HEK293T (cell line): ENCODE measurements at places on chromosomes 16 and 17.

- no peak for DNase-seq
Observed at GRCh38 chr17:72124438-72124775, 3.6 kb downstream of the SOX9 start.

- DNase-seq: no peak
Observed at GRCh38 chr16:85991425-85991824, 92.5 kb downstream of the IRF8 start.

DNA sequence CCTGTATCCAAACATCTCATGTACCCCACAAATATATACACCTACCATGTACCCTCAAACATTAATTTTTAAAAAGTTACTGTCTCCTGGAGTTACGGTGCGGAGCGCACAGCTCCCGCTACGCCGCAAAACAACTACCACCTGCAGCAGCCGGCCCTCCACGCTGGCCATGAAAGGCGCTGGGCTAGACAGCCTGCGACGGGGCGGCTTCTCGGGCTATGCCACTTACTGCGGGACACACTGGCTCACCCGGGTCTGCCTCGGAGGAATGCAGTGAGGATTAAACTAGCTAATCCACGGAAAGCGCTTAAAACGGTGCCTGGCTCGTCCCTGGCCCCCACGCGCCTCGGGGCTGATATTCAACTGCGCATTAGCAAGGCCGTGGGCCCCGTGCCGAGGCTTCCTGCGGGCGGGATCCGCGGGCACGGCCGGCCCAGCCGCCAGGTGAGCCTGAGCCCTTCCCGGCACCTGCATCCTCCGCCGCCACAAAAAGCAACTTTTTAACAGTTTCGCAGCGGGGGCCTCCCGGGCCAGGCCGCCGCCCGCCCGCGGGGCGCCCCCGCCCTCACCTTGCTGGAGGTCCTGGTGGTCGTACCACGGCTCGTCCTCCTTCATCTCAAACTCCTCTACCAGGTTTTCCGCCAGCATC lies 633 bp downstream of the CDR2 start:
- DNase-seq: peak; percentile 26

- no peak for DNase-seq
Observed at GRCh38 chr17:56809106-56809819, 24.5 kb downstream of the C17orf67 start.

DNA sequence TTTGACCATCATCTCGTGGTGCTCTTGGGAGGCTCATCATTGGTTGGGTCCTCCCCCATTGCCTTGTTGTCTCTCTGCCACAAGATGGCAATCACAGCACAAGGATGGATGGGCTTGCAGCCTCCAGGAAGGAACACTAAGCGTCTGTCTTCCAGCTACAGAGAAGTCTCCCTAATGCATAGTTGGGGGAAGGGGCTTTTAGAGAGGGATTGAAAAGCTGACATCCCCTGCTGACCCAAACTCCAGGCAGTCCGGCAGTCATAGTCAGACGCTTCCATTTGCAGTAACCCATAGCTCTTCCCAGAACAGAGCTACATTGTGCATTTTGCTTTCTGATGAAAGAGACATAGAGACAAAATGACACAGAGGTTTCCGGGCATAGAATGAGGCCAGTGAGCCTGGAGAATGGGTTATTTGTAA lies 111.4 kb downstream of the UTP18 start:
- DNase-seq: peak; percentile 80

GRCh38 chr16:88722784-88723506 lies 16.6 kb downstream of the CTU2 start:
- no peak for DNase-seq

DNA sequence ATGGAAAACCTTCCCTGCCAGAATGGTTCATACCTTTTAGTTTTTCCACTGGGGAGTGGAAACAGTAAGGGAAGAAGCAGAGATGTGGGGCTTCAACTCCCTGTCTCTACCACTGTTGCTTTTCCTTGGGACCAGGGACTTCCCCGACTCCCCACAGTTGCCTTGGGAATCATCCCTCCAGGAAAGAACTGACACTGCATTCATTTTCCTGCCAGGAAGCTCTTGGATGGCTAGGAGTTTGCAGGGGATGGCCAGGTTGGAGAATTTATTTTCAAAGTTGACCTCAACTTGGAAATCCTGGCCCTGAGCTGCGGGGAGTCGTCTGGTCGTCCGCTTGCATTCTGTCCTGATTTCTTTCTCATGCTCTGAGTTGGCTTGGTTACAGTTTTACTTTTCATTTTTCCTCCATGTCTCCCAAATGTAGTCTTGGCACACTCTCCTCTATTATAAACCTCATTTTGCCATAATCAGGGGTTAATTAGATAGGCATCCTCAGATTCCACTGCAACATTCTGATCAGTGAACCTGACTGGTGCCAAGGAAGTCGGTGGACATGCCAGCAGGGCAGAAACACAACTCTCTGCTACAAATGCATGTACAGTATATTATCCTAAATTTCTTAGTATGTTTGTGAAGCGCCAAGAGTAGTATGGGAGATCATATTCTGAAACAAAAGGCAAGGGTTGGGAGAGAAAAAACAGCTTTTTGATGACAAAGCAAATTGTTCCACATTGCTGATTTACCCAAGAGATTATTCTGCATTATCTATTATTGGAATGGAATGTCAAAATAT lies 220.5 kb upstream of the XYLT1 start:
- no peak for DNase-seq

DNA sequence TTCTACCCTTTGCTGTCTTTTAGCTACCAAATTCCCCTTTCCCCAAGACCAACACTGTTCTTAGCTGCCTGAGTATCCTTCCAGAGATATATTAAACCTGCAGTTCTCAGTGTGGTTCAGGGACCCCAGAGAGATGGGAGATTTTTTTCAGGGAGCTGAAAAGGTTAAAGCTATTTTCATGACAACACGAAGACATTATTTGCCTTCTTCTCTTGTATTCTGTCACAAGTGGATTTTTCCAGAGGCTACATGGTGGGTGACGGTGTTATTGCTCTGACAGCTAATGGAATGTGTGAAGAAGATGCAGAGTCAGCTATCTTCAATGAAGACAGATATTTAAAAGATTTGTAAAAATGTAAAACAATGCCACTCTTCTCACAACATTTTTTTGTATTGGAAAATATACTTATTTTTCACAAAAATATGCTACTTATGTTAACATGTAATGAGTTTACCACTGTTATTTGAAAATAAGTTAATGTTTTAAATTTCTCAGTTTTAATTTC lies 69.0 kb downstream of the CFDP1 start:
- no peak for DNase-seq

DNA sequence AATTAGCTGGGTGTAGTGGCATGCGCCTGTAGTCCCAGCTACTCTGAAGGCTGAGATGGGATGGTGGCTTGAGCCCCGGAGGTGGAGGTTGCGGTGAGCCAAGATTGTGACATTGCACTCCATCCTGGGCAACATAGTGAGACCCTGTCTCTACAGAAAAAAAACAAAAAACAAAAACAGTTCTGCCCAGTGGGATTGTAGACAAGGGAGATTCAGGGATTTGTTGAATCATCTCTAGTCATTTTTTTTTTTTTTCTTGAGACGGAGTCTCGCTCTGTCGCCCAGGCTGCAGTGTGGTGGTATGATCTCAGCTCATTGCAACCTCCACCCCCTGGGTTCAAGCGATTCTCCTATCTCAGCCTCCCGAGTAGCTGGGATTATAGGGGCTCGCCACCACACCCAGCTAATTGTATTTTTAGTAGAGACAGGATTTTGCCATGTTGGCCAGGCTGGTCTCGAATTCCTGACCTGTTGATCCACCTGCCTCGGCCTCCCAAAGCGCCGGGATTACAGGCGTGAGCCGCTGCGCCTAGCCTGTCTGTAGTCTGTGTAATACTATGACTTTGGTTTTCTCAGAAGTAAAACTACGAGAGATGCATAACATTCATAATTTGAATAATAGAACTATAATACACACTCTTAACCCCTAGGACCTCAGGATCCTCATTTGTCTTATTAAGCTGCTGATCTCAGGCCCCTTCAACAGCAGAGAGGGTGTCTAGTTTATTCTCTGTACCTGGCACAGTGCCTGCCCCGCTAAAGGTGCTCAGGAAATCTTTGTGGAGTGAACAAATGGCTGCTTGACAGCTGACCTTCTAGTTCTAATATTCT lies 1.4 kb downstream of the TEN1 start:
- no peak for DNase-seq

DNA sequence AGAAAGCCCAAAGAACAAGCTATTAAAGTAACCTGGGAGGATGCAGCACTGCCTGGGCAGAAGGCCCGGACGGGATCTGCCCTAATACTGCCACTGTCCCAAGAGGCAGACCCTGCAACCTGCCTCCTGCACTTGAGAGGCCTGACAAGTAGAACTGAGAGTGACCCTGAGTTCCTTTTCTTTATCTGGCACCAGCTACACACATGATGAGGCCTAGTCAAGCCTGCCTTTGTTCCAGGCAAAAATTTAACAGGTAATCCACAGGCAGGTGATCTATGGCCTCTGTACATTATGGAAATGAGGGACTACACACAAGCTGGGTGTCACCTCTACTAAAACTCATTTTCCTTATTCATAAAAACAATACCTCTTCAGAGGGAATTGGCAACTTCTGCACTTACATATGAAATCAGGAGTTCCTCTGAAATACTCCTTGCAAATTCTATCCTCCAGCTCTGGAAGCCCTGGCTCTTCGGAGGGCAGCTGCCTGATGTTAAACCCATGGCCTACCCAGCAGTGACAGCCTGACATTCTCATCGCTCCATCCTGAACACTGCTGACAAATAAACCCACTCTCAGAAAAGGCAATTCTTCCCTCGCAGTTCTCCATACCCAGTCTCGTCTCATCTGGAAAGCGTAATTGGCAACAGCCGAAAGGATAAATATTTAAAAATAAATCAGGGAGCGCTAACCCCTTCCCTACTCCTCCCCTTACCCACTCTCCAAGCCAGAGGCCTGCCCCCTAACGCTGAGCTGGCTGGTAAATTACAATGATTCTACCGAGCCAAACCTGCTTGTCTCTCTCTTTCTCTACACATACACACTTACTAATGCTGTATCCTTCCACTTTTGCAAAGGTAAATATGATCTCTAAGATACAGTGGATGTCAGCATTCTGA lies 2.5 kb upstream of the ZFHX3 start:
- no peak for DNase-seq
